Activated CD4-positive, alpha-beta T cell treated with anti-CD3 and anti-CD28 coated beads for 48 hours (primary cell): ENCODE measurements at places on chromosomes 12 and 14.
A peak's percentile ranks its signal among the peaks of the same experiment; 100 is the strongest.

DNA sequence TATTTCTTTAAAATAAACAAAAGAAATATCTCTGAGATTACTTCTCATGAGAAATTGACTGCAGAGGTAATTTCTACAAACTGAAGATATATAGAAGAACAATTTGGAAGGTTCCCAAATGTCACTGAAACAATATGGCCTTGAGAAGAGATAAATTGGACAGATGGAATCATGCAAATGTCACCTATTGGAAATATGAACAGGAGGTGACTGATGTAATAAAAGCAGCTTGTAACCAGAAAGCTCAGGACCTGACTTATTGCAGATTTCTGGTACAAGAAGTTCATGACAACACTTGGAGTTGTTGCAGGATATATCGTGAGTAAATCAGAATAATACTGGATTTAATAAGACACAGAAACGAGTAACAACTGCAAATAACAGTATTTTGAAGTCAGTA is 93.3 kb upstream of the TRHDE start:
- DNase-seq: no peak

DNA sequence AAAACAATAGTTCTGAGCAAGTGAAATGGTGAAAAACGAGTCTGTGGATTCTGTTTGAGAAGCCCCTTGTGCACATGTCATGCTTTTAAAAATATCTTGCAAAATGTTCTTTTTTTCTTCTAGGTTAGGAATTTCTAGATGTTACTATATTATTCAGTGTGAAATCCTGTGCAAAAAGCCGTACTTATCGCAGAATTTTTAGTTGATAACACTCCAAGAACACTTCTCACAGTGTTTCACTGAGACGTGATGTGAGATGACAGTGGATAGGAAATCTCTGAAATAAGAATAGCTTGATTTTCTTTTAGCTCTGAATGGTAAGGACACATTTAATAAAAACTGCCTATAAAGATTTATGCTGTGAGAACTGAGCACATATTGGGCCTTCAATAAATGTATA is 234.5 kb downstream of the SNAPC1 start:
- no peak for DNase-seq

GRCh38 chr14:104307246-104307626 is 168.8 kb downstream of the KIF26A start:
- DNase-seq: no peak

GRCh38 chr12:47755655-47756562 is 2.8 kb downstream of the RAPGEF3 start:
- DNase-seq: peak; percentile 52

DNA sequence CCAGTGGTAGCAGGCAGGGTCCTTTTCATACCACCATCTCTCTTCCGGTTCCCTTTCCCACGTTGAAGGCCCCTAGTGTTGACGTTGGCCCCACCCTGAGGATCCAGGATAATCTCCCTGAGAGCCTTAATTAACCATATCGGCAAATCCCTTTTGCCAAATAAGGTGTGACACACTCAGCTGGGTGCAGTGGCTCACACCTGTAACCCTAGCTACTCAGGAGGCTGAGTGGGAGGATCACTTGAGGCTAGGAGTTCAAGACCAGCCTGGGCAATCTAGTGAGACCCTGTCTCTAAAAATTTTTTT is 2.8 kb upstream of the TMEM119 start:
- DNase-seq: no peak

GRCh38 chr14:22800346-22800745 is 14.9 kb downstream of the SLC7A7 start:
- no peak for DNase-seq

- DNase-seq: no peak
These were observed 126.7 kb downstream of the PRKD1 start for GRCh38 chr14:29800961-29801360.

DNA sequence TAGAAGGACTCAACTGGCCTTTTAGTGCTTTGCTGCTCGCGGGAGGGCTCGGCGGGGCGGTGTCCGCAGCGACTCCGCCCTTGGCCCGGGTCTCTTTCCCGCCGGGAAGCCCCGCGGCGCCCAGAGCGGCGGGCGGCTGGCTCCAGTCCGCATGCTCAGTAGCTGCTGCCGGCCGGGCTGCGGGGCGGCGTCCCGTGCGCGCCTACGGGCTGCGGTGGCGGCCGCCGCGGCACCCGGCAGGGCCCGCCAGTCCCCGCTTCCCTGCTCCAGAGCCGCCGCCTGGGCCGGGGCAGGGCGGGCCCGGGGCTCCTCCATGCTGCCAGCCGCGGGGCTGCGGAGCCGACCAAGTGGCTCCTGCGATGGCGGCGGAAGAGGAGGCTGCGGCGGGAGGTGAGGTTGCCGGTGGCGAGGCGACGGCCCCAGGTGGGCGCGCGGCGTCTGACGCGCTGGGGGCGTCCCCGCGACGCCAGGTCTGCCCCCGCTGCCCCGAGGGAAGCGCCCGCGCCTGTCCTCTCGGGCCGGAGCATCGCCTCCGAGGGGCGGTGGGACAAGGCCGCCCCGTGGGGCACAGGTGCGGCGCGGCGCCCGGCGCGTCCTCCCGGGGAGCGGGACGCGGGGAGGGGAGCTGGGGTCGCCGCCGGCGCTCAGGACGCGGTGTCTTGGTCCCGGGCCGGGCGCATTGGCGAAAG is at the start of gene BMAL2:
TSS of gene BMAL2 (plus strand) at position 123 of the 689 bp plus-strand sequence. CDS start at position 360, 237 bp downstream.
- DNase-seq: peak; percentile 55

DNA sequence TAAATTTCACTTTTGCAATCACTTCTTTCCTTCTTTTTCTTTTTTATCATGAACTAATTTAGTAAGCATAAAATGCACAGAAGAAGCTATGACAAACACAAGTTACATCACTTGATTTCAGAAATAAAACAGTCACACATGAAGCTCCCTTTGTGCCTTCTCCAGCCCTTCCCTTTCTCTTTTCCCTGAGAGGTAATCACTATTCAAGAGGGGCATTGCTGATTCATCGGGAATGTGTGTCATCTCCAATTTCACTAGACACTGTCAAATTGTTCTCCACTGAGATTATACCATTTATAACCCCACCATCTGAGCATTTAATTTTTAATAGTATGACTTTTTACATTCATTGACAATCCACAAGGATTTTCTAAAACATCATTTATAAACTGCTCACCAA is 91.6 kb upstream of the PTPRQ start:
- no peak for DNase-seq

GRCh38 chr12:43329375-43329774 is 222.6 kb downstream of the ADAMTS20 start:
- no peak for DNase-seq

DNA sequence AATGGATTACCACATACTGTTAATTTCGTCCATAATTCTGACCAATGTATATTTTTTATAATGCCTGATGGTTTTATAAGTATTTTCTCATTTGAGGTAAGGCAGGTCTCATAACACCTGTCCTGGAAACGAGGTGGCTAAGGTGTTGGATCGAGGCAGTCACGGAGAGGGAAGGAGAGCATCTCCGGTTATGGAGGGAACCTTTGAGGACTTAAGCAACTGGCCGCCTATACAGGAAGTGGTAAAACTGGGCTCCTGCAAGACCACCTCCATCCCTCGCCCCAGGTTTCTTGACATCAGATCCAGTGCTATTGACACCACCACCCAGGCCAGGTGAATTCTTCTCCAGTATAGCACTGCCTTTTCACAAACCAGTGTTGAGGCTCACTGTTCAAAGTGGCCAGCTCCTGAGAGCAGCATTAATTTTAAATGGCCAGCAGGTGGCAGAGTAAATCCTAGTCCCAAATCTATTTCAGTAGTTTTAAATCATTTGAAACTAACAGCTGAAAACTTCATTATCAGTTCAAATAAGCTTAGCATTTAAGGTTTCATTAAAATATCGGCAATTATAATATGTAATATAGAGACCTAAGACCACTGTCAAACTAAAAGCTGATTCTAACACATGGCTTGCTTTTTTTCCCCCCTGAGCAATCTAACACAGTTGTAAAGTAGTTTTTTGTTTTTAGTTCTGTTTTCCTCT is 100.8 kb downstream of the PPM1A start:
- peak; percentile 28 for DNase-seq

DNA sequence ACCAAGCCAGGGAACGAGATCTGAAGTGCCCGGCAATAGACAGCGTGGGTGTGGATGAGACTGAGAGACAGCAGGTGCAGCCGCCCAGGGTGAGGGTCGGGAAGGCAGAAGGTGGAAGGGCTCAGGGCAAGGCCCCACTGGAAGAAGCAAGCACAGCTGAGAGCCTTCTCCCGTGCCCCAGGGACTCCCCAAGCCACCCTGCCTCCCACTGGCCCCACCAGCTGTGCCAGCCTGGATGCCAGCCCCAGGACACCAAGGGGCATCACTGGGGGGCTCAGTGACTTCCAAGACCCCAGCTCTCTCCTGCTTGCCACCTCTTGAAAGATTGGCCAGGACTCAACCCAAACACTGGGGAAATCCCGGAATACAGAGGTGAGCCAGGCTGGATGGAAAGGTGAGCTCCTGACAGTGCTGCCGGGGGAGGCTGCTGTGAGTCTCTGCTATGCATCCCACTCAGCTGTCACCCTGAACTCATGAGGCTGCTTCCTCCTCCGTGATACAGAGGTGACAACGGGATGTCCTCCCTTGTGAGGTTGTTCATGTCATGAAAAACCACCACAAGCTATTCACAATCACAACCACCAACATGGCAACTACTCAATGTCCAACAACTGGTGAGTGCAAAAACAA is 13.8 kb downstream of the TESC start:
- DNase-seq: no peak

DNA sequence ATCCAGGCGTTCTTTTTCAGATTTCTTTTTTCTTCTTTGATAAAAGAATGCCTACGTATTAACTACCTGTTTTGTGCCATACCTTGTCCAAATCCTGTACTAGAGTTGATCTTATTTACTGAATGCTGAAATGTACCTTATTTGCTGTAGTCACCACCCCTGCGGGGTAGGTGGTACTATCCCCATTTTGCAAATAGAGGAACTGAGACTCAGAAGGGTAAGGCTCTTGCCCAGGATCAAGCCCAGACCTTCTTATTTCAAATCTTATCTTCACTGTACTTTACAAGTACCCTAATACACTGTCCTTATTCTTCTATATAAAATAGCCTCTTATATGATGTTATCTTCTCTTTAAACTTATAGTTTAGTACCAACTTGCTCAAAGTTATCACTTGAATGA is 206.5 kb downstream of the SLC41A2 start:
- no peak for DNase-seq

- DNase-seq: no peak
These were observed 279.7 kb downstream of the ZFP36L1 start for GRCh38 chr14:68513137-68513536.

- no peak for DNase-seq
These were observed 18.1 kb upstream of the NEK9 start for GRCh38 chr14:75144944-75145343.

DNA sequence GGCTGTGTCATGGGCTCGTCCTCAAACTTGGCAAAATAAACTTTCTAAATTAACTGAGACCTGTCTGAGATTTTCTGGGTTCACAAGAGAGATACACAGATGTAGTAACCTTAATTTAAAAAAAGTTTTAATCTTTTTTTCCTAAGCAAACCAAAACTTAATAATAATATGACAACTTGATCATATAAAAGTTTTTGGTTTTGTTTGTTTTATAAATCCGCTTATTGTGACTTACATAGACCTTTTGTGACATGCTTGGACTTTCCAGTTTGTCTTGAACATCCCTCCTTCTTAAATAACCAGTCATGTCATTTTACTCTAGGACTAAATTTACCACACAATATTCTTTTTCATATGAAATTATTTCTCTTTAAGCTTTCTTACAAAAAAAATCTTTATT is 8.5 kb downstream of the RDH12 start:
- no peak for DNase-seq

GRCh38 chr14:52342849-52343596 is 28.9 kb downstream of the PTGER2 start:
- DNase-seq: no peak

DNA sequence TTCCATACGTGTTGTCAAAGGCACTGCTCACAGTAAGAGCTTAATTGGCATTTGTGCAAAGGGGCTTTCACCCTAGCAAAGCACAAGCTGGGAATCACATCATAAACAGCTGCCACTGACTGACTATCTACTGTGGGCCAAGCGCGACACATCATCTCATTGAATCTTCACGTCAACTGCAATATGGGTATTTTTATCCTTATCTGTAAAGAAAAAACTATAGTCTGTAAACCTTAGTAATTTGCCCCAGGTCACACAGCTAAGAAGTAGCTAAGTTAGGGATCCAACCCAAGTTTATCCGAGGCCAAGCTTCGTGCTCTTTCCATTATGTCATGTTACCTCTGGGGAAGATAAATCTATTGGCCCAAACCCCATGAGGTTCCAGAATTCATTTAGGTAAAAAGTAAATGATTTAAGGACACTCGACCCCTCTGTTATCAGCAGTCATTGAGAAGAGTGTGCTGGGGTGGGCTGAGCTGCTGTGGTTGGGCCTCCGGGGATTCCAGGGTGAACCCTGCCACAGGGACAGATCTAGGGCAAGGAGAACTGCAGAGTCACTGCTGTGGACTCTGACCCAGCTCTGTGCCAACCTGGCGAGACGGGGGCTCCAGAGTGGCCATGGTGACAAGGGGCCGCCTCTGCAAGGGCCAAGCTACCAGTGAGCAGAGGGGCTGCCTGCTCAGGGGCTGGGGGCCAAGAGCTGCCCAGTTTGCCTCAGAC is 27.6 kb downstream of the NCKAP5L start:
- no peak for DNase-seq

DNA sequence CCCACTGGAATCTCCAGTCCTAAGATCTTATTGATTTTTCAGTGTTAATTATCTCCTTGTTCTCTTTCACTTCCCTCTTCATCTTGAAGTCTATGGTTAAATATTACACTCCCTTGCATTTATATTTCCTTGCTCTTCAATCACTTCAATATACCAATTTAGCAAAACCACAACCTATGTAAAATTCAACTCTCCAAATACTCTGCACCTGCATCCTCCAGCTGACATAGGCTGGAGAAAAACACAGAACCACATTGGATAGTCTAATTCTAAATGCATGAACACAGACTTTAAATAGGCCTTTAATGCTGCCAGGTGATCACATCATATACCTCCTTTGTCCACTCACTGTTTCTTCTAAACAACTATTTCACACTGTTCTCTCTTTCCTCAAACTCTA is 253.8 kb upstream of the GARIN6 start:
- no peak for DNase-seq

GRCh38 chr14:71890541-71890940 is 41.7 kb upstream of the RGS6 start:
- no peak for DNase-seq

- DNase-seq: peak; percentile 10
These were observed 88.3 kb downstream of the OTOGL start for GRCh38 chr12:80187660-80188090.

DNA sequence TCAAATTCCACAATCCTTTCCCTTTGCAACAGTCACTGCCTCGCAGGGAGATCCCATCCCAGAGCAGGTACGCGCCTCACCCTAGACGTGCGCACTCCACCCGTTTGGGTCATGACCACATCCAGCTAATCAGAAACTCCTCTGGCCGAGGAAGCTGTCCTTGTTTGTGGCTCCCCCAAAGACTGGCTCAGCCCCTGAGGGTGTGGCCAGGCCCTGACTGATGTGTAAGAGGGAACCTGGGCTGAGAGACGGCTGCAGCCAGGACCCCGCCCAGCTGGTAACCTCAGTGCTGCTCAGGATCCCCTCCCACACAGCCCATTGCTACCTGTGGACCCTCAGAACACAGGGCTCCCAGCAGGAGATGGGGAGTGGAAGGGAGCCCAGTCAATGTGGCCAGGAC is 183.2 kb upstream of the SFSWAP start:
- no peak for DNase-seq

- DNase-seq: no peak
These were observed 22.3 kb upstream of the PLXNC1 start for GRCh38 chr12:94126067-94126466.

- peak; percentile 81 for DNase-seq
These were observed at the start of gene TBX3 for GRCh38 chr12:114684098-114684869. TBX3 (minus strand) TSS chr12:114684175; CDS start chr12:114683200, 975 bp downstream.
